Fibroblast of skin of left biceps (primary cell): ENCODE measurements at places on chromosomes 12 and 14.

- DNase-seq, result no peak
Measured at GRCh38 chr12:54134850-54135249, 53.9 kb downstream of the SMUG1 start.

DNA sequence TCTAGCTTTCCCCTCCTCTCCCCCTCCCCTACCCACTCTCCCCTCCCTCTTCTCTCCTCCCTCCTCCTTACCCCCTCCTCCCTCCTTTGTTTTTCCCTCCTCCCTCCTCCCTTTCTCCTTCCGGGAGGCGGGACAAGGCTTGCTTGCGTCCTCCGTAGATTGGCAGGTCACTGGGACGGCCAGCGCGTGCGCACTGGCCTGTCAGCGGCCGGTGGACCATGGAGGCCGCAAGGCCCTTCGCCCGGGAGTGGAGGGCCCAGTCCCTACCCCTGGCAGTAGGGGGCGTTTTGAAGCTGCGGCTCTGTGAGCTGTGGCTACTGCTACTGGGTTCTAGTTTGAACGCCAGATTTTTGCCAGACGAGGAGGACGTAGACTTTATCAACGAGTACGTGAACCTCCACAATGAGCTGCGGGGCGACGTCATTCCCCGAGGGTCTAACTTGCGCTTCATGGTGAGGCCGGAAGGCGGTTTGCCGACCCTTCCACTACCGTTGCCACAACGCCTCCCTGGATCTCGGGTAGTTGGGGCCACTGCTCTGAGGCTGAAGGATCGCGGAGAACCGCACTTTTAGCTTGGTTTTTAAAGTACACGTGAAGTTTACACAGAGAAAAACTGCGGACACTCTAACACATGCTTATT lies at the start of gene GLIPR1L2:
TSS of gene GLIPR1L2 (plus strand) at position 191 of the 640 bp plus-strand sequence. CDS start at position 219, 28 bp downstream.
- DNase-seq, result peak; percentile 92

DNA sequence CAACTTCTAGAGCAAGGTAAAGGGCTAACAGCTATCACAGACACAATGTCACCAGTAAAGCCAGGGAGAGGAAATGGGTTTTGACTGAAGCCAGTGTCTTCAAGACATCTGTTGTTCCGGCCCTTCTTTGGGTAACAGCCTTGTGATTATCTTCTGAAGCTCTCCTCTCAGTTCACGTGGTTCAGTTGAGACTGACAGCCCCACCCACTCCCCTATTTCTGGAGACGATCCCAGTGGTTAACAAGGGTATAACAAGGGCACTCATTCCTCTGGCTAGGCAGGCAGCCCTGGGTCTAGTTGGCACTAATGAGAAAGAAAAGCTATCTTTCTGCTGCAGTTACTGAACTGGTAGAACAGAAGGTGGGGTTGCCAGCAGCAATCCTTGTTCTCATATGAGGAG lies 6.9 kb downstream of the GNPTAB start:
- no peak for DNase-seq

- no peak for DNase-seq
Measured at GRCh38 chr12:31662176-31662849, 2.8 kb downstream of the ETFBKMT start.
